ENCODE measurements at places on chromosomes 13 and 19.

GRCh38 chr13:43244481-43244880 is 221.1 kb downstream of the DNAJC15 start:
- DNase-seq = no peak

GRCh38 chr13:65268009-65268408 is 1962.1 kb downstream of the PCDH9 start:
- no peak for DNase-seq

DNA sequence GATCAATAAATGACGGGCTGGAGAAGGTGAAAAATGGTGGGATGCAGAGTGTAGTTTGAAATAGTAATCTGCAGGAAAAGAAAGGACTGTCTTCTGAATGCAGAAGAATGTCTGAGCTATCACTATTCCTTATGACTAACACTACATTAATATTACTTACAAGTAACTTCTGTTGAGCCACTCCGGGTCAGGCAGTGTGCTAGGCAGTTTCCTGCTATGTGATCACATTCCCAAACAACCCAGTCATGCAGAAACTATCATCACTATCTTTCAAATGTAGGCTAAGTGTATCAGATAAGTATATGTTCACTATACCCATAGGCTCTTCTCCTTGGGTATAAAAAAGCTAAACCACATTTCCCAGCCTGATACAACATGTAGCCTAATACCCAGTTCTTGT is 6.6 kb downstream of the ZNF599 start:
- no peak for DNase-seq

DNA sequence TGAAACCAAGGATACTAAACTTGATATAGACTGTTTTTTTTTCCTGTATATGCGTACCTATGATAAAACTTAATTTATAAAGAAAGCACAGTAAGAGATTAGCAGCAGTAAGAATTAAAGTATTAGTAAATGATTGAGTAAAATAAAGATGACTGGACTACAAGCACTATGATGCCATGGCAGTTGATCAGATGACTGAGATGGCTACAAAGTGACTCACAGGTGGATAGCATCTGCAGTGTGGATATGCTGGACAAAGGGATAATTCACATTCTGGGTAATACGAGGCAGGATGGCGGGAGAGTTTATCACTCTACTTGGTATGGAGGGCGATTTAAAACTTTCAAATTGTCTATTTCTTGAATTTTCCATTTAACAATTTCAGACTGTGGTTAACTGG is 11.8 kb downstream of the HTR2A start:
- DNase-seq = no peak

- no peak for DNase-seq
Measured at GRCh38 chr13:39929583-39929982, 274.1 kb downstream of the COG6 start.

- DNase-seq = peak; percentile 60
Measured at GRCh38 chr19:48745208-48745995, 1.3 kb downstream of the IZUMO1 start.

- DNase-seq = no peak
Measured at GRCh38 chr13:35514801-35515502, 38.5 kb upstream of the MAB21L1 start.

DNA sequence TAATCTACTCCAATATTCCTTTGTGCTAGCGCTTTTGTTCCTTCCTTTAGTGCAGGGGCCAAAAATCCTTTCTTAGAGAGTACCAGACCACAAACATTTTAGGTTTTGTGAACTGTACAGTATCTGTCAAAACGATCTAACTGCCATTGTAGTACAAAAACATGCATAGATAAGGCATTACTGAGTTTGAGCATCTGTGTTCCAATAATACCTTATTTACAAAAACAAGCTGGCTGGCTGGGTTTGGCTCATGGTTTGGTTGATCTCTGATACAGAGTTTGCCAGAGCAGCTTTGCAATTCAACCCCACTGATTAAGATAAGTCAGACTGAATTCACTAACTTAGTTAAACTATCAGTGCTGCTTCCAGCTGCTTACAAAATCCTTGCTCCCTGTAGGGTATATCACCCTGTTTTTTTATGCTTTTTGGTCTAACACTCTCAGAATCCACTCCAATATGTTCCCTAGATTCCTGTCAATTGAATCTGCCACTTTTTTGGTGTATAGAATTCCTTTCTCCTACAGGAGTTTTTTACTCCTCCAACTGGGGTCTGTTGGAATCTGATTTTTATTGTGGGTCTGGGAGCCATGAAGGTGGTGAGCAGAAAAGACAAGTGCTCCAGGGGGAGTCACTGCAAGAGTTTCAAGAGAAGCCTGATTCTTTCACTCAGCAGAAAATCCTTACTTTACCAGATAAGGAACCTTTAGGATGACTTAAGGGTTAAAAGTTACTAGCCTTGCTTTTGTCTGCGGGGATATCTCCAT is 1399.4 kb downstream of the EFNB2 start:
- DNase-seq = no peak

- no peak for DNase-seq
Measured at GRCh38 chr13:98083507-98083906, 59.4 kb upstream of the FARP1 start.

DNA sequence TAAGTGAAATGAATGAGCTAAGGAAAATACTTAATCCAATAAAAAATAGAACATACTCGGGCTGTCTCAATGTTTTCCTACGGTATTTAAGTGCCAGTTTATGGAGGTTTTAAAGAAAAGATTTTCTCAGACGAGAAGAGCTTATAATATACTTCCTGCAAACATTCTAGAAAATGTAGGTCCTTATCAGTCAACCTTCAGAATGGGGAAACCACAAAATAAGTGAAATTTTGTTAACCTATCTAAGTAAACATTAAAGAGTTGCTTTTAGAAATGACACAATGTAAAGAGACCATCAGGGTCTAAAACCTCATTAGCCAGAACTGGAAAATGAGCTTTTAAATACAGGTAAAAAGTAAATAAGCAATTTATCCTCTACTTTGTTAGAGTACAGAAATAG is 12.1 kb downstream of the MIR17HG start:
- DNase-seq = no peak

DNA sequence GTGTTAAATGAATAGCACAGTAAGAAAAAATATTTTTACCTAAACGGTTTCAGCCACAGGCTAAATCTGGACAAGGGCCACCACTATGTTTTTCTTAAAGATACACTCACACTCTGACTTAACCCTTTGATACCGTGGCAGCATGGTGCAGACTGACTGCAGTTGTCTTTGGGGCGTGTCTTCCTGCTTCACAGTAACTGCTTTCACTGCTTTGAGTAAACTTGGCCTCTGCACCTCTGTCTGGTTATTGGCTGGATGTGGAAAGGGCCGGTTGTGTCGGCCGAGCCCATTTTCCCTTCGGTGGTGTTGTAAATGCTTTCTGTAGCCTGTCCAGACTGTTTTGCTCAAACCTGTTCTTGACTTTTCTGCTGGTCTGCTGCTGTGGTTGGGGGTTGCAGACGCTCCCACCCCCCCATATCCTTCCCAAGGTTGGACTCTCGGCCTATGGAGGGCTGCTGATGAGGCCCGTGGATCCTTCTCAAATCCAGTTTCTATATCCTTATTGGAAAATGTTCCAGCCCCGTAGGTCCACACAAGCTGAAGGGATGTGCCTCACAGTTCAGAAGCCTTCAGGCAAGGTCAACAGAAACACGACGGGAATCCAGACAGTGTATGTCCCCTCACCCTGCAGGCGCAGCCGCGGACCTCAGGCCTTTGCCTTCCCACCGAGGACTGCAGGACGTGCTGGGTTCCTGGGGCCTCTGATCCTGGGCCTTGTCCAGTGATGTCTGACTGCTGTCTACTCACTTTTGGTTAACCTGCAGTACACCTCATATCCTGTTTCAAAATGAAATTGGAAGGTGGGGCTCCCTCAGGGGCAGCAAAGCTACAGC is 90.2 kb upstream of the RNF113B start:
- DNase-seq = no peak

DNA sequence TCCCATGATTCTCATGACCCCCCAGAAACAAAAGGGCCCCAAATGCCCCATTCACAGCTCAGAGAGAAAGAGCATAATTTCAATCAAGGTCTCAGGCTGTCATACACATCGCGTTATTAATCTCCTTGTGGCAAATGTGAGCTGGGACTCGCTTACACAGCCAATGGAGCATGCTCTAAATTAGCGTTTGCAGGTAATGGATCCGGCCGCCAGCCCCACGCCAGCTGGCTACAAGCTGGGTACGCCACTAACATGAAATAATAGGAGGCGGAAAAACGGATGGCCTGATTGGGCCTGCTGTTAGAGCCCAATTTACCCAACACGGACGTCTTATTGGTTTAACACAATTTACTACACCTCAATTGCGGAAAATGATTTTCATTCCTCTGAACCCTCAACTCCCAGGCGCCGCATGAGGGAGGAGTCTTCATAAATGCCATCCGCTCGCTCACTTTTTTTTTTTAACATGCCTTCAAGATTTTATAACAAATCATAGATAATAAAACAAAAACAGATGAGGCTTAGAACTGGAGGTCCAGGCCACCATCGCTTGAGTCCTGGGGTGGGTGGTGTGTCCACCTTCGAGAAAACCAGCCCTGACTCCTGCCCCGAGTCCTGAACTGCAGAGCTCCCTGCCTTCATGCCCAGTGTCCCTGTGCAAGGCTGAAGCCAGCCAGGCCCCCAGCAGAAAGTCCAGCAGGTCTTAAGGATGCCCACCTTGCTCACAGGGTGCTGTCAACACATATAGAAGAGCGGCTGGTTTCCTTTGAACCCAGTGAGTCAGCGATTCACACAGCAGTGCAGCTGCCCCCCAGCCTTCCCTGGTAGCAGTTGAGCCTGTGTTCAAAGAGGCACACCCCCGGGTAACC is 62.1 kb downstream of the PEPD start:
- no peak for DNase-seq

DNA sequence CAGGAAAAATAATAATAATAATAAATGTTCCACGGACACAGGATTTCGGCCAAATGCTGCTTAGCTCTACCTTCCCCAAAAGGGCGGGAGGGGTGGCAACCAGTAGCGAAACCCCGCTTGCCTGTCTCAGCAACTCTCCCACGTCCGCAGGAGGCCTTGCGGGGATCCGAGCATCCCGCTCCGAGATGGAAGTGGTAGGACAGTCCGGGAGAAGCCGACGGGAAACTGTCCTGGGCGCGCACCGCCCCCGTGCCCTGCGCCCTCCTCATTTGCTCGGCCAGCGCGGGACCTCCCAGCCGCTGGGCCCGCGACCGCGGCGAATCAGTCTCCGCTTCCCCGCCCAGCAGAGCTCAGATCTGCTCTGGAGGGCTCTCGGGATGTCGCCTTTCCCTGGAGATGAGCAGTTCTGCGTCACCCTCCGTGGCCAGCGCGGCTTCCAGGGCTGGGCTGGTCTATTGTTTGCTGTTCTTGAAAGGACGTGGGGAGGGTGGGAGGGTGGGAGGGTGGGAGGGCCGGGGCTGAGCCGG is 48.9 kb upstream of the PABPC3 start:
- peak; percentile 47 for DNase-seq
